T-helper 17 cell (primary cell): ENCODE measurements at places on chromosomes 2 and 18.

GRCh38 chr2:162337868-162338267 lies 6.1 kb upstream of the GCA start:
- no peak for DNase-seq

- no peak for DNase-seq
Measured at GRCh38 chr2:101012706-101013181, 10.7 kb downstream of the RPL31 start.

DNA sequence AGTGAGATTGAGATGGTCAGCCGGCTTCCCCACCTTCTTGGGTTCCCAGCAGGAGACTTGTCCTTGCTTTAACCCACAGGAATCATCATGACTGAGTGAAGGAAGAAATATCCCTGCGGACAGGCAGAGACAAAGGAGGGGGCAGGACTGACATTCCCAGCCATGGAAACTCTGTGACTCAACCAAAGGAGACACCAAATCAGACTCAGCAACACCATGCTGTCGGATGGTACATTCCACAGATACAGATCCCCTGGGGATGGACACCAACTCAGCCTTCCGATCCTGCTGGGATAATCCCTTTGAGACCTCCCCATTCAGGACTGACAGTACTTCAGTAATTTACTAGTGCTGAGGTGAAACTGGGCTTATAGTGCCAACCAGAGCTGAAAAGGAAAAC lies 518.3 kb downstream of the XIRP2 start:
- no peak for DNase-seq

- no peak for DNase-seq
Measured at GRCh38 chr2:40281021-40281940, 170.6 kb downstream of the SLC8A1 start.

DNA sequence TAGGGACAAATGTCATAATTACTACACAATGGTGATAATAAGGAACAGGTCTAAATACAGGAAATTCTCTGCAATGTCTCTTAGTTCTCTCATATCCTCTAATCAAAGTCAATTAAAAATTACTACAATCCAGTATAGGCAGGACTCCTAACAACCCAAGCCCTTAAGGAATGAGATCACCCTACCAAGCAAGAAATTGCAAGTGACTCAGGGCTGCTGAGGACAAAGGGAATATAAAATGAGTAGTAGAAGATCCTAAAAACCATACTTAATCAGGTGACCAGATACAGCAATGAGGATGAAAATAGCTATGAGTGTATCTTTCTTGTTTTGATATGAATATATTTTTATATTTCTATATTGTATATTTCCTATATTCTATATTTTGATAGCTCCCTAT lies 250.0 kb upstream of the DCC start:
- no peak for DNase-seq
